Effector CD8-positive, alpha-beta T cell (primary cell): ENCODE measurements at places on chromosomes 16 and 17.

DNA sequence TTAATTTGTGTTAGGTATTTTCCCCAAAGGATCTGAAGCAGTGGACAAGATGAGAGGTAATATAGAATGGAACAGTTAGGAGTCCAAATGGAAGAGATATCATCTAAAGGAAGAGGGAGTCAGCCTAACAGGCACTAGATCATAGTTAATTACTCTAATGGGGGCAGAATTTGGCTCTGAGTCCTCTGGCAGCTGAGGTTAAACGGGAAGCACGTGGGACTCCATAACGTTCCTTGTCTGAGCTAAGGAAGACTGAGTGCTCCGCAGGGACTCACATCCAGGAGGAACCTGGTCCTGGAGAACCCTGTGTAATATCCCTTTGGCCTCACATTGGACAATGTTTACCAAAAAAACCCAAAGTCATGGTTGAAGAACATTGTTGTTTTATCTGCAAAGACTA is 46.6 kb upstream of the TEX2 start:
- DNase-seq, result no peak

GRCh38 chr17:68101987-68102314 is 66.4 kb downstream of the KPNA2 start:
- no peak for DNase-seq

DNA sequence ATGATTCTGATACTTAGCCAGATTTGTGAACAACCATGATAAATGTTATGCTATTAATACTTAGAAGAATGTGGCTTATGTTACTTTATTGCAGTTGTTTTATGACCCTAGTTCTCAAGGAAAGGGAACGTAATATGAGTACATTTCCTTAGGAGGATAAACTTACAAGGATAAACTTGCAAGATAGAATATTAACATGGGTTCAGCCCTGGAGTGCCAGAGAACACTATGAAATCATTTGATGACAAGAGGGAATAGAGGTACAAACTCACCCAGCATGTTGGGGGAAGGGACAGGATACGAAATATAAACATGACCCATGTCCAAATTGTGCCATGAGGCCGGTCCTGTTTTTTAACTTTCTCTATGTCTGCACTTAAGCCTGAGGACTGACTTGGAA is 13.0 kb upstream of the ABCA5 start:
- no peak for DNase-seq

GRCh38 chr17:31595076-31595475 is 203.6 kb downstream of the RAB11FIP4 start:
- no peak for DNase-seq

- no peak for DNase-seq
Measured at GRCh38 chr16:19919142-19919541, 34.5 kb upstream of the GPRC5B start.

- DNase-seq, result no peak
Measured at GRCh38 chr16:10188236-10188635, 6.0 kb upstream of the GRIN2A start.

- no peak for DNase-seq
Measured at GRCh38 chr17:77118251-77118928, 22.4 kb upstream of the SEC14L1 start.

GRCh38 chr17:43690624-43691316 is 29.0 kb upstream of the MEOX1 start:
- DNase-seq, result no peak

- DNase-seq, result no peak
Measured at GRCh38 chr16:86490859-86491639, 19.3 kb upstream of the FOXF1 start.

- DNase-seq, result no peak
Measured at GRCh38 chr16:7581175-7581574, 248.5 kb downstream of the RBFOX1 start.

GRCh38 chr17:8159459-8160223 is 3.1 kb downstream of the VAMP2 start:
- no peak for DNase-seq

- no peak for DNase-seq
Measured at GRCh38 chr17:44314031-44314430, 5.6 kb downstream of the RUNDC3A start.

GRCh38 chr17:80063830-80064585 is 27.6 kb downstream of the CCDC40 start:
- DNase-seq, result no peak

DNA sequence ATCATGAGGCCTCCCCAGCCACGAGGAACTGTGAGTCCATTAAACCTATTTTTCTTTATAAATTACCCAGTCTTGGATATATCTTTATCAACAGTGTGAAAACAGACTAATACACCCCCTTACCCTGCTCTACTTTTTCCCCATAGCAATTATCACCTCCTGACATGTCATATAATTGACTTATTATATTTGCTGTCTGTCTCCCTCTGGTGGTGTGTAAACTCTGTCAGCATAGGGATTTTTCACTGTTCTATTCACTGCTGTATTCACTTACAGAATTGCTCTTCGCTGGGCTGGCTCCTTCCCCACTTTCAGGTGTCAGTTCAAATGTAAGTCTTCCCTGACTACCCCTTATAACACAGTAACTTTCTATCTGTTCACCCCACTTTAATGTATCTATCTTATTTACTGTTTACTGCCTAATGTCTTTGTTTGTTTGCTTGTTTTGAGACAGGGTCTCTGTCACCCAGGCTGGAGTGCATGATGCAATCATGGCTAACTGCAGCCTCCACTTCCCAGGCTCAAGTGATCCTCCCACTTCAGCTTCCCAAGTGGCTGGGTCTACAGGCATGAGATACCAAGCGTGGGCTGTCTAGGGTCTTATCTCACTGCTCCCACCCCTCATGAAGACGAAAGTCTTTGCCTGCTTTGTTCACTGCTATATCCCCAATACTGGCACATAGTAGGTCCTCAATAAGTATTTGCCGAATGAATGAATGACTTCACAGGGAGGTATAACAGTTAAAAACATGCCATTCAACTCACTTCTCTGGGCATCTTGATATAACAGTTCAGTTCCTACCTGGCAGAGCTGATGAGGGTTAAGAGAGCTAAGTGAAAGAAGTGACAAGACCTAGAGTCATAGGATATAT is 52.4 kb upstream of the CDH3 start:
- DNase-seq, result no peak

GRCh38 chr17:62805234-62805633 is 2.9 kb downstream of the MARCHF10 start:
- no peak for DNase-seq

DNA sequence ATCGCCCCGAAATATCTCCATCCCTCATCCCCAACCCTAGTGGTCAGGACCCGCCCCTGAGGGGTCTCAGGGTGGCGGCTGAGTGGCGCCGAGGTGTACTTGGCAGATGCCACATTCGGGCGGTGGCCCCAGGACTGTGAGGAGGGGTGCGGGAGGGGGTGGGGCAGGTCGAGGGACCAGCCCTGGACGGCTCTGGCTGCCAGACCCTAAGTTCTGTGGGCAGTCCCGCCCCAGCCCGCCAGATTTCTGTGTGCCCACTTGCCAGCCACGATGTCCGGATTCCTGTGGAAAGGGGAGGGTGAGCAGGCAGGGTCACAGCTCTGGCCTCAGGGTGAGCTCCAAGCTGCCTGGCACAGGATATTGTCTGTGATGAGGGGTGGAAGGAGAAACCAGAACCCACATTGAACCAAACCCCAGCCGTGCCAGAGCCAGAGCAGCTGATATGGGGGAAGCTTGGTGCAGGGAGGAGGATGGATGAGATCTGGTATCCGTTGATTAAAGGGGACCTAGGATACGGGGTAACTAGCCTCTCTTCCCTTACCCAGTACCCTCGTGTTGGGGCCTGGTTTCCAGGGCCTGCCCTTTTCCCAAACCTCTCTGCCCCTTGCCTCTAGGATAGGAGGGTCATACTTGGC is 1.1 kb upstream of the CHAD start:
- no peak for DNase-seq

DNA sequence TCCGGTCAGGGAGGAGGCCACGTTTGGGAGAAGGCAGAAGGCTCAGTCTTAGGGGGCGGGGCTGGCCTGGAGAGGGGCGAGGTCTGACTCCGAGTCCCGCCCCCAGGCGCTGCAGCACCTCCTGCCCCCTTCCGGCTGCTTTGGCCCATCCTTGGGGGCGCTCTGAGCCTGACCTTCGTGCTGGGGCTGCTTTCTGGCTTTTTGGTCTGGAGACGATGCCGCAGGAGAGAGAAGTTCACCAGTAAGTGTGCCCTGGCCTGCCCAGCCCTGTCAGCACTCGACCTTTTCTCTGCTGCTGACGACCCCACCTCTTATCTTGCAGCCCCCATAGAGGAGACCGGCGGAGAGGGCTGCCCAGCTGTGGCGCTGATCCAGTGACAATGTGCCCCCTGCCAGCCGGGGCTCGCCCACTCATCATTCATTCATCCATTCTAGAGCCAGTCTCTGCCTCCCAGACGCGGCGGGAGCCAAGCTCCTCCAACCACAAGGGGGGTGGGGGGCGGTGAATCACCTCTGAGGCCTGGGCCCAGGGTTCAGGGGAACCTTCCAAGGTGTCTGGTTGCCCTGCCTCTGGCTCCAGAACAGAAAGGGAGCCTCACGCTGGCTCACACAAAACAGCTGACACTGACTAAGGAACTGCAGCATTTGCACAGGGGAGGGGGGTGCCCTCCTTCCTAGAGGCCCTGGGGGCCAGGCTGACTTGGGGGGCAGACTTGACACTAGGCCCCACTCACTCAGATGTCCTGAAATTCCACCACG is 1.5 kb downstream of the TNFRSF12A start:
- DNase-seq, result peak; percentile 38

DNA sequence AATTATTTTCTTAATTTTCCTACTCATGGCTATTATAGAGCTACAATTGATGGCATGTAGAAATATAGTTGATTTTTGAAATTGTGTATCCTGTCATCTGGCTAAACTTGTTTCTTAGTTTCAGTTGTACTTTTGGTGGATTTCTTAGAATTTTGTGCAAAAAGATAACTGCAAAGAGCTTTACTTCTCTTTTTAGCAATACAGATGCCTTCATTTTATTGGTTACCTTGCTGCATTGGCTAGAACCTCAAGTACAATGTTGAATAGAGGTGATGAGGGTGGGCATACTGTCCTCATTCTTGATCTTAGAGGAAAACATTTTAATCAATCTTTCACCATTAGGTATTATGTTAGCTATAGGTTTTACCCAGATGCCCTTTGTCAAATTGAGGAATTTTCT is 67.9 kb downstream of the METRNL start:
- DNase-seq, result no peak

DNA sequence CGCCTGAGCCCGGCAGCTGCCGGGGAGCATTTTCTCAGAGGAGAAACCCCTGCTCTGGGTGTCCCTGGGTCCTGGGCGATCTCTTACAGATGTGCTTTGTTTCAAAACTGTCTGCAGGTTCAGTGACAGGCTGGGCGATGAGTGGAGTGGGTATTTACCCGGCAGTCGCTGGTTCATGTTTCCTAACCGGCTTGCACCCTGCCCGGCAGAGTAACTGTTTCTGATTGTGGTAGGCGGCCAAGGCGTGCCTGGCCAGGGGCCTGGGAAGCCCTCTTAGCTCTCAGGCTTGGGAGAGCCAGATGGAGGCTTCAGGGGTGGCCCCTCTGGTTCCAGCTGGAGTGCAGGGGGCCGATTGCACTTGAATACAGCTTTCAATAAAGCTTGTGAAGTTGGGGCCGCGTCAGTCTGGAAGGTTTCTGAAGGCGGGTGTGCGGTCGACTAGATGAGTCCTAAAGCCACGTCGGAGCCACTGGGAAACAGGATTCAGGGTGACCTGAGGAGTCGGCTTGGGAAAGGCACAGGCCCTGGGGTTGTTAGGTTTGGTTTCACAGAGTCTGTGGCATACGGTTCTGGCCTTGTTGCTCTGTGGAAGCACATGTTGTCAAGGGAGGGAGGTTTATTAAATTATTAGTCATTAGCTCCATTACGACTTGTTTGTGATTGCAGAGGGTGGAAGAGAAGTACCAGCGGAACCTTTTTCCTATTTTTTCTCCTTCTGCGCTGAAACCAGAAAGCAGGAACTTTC is 1.4 kb downstream of the BAIAP2 start:
- DNase-seq, result no peak

GRCh38 chr17:29597361-29598172 is 4.6 kb downstream of the ANKRD13B start:
- no peak for DNase-seq

DNA sequence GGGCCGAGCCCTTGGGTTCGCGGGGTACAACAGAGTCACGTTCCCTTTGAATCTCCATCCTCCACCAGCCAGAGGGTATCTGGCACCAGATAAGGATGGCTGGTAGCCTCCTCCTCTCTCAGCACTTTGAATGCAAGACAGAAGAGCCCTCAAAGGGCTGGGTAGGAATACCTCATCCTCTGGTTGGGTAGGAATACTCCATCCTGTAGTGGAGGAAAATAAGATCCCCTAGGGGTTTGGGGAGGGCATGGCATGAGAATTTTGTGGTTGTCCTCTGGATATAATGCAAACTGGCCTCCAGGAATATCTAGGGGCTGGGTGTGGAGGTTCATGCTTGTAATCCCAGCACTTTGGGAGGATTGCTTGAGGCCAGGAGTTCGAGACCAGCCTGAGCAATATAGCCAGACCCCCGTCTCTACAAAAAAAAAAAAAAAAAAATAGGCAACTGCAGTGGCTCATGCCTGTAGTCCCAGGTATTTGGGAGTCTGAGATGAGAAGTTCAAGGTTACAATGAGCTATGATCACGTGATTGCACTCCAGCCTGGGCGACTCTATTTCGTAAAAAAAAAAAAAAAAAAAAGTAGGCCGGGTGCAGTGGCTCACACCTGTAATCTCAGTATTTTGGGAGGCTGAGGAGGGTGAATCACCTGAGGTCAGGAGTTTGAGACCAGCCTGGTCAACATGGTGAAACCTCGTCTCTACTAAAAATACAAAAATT is 2.7 kb downstream of the IGFBP4 start:
- no peak for DNase-seq

DNA sequence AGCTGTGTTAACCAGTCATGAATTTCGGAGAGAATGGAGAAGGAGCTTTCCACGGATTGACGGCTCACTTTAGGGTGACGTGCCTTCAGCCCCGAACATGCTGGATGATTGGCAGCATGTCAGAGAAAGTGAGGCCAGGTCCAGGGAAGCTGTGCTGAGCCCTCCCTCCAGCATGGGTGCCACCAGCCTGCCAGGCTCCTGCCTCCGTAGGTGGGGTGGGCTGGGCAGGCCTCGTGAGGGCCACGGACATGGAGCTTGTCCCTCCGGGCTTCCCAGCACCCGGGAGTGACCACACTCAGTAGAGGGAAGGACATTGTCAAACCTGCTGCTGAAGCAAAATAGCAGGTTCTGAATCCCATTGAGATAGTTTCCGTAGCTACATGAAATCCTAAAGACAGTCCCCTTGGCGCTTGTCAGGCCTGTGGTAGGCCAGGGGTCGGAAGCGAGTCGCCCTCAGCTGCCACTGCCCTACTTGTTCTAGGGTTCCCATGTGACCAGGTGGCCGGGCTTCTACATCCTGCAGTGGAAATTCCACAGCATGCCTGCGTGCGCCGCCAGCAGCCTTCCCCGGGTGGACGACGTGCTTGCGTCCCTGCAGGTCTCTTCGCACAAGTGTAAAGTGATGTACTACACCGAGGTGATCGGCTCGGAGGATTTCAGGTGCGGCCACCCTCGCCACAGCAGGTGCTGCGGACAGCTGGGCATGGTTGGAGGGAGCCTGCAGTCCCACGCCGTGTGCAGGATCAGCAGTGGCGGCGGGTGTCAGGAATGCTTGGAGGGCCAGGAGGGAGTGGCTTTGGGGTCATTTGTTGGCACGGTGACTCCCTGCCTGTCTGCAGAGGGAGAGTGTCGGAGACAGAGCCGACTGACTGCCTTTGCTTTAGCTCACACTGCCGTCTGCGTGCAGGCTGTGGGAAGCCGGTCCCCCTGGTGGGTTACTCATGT is 72.3 kb downstream of the SEC14L1 start:
- no peak for DNase-seq
